ENCODE measurements at places on chromosomes 3 and 15.

GRCh38 chr3:107264888-107265287, 112.4 kb upstream of the CCDC54 start:
- DNase-seq: no peak

- no peak for DNase-seq
Observed at GRCh38 chr15:68208136-68208535, 3.0 kb upstream of the CALML4 start.

DNA sequence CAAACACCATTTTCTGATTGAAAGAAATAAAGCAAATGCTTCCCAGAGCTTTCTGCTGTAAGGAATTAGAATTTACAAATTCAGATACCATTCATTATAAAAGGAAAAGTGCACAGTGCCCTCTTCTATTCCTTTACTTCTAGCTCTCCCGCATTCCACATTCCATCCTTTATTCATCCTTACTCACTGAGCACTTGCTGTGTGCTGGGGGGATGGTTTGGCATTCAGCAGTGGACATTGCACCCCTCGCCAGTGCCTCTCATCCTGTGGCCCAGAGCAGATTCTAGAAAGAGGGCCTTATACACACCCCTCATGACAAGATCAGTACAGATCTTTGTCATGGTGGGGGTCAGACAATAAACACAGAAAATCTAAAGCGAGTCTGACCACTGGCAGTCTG, 73.0 kb downstream of the MGLL start:
- DNase-seq: no peak

GRCh38 chr3:173725507-173725906, 328.0 kb downstream of the NLGN1 start:
- DNase-seq: no peak

GRCh38 chr15:91944331-91944730, 90.8 kb downstream of the SLCO3A1 start:
- DNase-seq: no peak

GRCh38 chr3:138949002-138949418, 2.0 kb downstream of the FOXL2NB start:
- no peak for DNase-seq

DNA sequence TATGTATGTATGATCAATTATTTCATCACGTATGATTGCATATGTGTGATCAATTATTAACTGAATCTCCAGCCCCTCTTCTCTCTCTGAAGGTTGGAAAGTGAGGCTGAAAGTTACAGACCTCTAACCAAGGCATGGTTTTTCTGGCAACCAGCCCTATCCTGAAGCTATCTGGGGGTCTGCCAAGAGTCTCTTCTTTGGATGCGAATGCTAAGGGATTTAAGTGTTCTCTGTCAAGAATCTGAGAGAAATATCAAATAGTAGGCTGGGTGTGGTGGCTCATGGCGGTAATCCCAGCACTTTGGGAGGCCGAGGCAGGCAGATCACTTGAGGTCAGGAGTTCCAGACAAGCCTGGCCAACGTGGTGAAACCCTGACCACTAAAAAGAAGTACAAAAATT, 8.1 kb downstream of the NKTR start:
- no peak for DNase-seq

GRCh38 chr15:58228718-58229117, 90.5 kb downstream of the AQP9 start:
- DNase-seq: no peak

DNA sequence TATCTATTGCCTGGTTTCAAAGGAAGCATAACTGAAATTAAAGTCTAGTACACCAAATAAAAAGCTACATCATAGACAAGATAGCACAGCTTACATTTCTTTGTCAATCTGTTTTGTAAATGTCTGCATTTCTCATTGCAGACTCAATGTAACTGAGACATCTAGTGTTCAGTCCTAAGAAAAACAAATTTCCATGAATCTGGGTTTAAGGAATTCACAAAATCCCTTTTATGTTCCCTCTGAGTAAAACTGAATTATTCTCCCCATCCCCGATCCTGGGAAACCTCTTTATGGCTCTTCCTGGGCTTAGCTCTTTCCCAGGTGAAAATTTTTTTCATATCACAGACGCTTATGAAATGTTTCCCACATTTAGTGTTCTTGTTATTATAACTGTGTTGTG, 21.6 kb upstream of the RASA2 start:
- no peak for DNase-seq

DNA sequence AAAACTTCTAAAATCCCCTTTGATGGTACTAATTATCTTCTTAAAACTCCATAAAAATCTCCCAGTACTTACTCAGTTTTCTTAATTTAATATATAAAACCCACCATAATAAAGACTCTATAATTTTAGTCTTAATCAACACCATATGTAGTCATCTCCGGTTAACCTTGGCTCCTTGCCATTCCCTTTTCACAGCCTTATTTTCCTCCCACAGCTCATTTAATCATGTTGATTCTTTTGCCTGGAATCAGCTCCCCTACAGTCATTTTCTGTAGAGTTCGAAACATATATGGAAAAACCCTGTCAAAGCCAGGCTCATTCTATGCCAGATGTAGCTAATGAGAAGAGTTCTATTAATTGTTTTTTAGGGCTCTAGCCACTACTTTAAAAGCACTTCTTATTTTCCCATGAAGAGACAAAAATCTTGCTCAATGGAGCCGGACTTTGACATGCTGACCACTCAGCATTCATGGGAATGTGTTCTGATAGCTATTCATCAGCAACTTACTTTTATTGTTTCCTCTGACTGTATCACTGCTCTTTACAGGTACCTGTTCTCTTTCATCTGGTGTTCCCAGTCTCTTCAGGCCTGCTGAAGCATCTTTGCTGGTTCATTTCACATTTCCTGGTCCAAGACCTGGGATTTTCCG, 573.4 kb downstream of the NAALADL2 start:
- no peak for DNase-seq

DNA sequence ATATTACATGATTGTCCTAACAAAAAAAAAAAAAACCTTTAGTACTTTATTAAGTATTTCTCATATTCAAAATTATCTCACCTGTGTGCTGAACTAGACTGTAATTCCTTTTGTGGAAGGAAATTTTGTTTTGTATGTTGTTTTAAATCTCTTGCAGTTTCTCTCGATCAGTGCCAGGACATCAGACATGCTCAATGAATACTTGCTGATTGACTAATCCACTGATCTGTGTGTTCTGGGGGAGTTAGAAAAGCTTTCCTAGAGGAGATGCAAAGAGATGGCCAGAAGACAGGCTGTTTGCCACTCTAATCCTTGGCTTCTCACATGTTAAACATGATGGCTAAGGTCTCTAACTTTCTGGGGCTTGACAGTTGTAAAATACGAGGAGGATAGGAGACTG, 233.3 kb upstream of the NR2E3 start:
- no peak for DNase-seq

- DNase-seq: no peak
Observed at GRCh38 chr3:183438735-183439134, 10.3 kb upstream of the MCF2L2 start.

DNA sequence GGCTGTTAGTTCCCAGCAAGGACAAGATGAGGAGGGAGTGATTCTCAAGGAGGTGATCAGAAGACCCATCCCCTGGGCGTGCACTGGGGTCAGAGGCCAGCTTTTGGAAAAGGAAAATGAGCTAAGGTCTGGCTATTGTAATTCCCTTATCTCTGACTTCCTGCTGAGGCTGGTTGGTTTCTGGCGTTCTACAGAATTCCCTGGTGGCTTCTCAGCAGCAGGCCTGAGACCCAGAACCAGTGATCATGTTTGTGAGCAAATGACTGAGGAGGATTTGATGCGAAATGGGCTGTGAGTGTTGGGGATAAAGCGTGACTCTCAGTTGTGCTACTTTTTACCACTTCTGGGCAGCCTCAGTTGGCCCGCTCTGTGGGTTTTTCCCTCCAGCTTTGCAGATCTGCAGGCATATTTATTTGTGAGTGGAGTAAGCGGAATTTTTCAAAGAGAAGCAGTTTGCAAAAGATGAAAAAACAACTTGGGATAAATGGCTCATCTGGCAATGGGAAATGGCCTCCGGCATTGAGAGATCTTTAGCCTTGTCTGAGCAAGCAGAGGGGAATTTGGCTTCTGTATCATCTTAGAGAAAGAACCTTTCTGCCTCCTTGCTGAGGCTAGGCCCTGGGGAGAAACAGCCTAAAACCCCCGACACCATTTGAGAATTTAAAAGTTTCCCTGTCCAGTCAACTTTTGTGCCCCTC, 102.7 kb downstream of the SLCO3A1 start:
- no peak for DNase-seq

- DNase-seq: no peak
Observed at GRCh38 chr3:29212789-29213433, 68.0 kb upstream of the RBMS3 start.

DNA sequence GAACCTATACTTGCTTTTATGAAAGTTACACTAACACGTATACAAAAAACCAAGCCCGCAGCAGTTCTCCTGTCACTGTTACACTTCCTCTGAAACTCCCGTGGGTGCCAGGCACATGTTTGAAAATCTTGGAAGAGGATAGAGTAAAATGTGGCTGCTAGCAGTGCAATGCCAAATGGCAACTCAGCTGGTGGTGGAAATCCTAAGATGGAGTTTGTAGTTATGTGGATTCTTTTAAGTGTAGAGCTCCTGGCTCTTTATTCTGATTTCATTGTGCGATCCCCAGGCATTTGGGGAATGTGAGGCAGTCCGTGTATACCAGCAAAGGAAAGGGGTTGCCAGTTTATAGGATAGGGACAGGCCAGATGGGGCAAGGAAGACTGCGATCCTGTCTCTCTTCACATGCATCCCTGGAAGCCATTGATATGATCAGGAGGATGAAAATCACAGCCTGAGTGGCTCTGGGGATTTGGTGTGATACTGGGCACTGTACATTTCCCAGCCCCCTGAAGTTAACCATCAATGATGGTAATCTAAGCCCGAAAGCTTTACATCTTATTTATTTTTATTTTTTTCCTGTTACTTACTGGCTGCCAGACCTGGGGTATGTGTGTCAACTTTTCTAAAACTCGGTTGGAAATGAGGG, 1.1 kb downstream of the STAC start:
- no peak for DNase-seq

DNA sequence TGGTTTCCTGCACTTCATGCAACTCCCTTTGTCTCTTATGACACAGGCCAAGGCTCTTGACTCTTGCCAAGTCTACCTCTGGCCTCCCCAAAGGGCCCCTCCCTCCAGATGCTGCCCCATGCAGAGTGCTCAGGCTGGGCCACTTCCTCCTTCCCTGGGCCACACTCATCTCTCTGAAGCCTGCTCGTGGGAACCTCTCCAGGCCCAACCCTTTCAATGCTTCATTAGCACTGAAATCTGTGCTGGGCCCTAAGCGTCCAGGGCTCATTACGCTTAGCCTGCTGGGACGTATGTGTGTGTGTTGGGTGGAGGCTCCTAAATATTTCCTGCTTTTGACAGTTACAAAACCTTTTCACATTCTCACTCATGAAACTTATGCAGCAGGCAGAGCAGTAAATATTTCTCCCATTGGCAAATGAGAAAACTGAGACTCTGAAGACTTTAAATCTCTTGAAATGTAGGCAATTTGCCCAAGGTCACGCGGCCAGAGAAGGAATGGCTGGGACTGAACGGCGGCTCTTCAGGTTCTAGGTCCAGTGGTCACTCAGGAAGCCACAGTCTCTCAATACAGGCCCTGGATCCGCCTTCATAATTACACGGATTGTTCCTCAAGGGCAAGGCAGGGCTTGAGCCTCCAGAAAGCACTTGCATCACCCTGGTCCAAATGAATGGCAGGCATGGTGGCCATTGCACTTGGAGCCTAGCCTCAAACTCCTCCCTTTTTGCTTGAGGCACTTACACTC, 241.7 kb upstream of the HES1 start:
- DNase-seq: no peak

- no peak for DNase-seq
Observed at GRCh38 chr3:143443851-143444331, 324.3 kb downstream of the CHST2 start.

DNA sequence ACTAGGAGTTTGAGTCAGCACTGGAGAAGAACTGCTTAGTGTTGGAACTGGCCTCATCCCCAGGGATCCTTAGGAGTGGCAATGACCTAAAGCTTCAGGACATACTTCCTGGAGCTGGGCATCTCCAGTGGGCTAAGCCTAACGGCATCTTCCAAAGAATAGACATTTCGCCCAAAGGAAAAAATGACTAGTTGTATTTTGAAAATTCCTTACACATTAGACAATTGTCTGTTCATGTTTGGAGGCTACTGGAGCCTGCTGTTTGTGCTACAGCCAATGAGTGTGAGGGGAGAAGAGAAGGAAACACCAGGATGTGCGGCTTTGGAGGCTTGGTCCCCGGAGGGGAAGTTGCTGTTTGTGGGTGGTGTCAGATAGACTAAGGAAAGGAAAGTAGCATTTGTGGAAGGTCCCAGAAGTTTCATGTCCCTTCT, 77.6 kb downstream of the POLR2M start:
- no peak for DNase-seq

DNA sequence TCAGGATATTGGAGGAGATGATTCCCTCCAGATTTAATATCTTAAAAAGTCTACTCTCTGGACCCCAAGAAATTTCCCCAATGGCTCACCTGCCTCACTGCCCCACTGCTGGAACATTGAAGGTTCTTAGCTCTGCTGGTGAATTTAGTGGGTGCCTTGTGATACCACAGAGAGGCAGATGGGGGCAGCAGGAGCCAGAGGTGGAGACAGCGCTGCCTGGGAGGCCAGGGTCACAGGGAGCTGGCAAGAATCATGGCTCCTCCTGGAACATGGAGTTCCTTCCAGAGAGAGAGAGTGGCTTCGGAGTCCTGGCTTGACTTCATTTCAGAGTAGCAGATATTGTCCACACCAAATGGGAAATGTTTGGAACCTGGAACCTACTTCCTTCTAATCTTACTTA, 263.5 kb upstream of the CFAP20DC start:
- no peak for DNase-seq

DNA sequence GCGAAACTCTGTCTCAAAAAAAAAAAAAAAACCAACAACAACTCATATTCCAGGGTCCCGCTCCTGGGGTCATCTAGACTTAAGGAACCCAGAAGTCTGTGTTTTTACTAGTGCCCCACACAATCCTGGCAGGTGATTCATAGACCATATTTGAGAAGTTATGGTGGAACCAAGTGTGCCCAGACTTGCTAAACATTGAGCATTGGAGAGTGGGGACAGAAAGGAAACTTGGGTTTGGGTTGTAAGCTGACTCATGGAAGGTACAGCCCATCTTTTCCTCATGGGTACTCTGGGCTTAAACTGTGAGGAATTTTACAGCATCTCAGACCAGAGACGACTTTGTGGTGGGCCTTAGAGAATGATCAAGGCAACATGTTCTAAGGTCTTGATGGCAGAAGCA, 18.3 kb upstream of the IGF2BP2 start:
- no peak for DNase-seq

DNA sequence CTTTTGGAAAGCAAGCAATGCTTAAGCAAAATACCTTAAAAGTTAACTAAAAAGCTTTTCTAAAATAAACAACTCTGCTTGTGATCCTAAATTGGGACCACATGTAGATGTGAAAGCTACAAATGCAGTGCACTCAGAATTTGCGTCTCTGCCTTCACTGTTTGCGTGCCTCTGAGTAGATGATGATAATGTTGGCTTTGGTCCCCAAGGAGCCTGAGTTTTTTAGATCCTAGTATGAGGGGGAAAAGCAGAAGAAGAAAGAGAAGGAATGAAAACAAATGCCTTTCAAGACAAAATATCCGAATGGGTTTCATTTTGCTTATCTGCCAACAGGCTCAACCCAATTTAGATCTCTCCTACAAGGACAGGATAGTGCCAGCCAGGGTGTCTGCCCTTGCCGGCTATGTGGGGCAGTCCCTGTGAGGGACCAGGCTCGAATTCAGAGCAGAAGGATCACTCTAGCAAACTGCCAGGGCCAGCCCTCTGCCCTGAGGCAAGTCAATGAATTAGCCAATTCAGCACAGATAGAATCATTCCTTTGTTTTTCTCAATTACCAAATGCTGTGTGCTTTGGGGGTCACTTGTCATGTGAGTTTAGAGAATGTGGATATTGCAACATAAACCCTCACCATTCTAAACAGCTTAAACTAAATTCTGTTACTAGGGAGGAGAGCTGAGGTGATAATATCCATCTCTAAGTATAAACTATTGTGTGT, 28.5 kb downstream of the SCG5 start:
- DNase-seq: no peak

Data from cardiac septum (tissue), 1 donor.